Stimulated activated CD4-positive, alpha-beta T cell treated with anti-CD3 and anti-CD28 coated beads, Interleukin-1b, Interleukin-23, amount 100 ng/mL, for 1 hour (primary cell): ENCODE measurements at places on chromosomes 5 and 9.

- no peak for DNase-seq
Observed at GRCh38 chr5:10604975-10605374, 41.1 kb downstream of the ANKRD33B start.

DNA sequence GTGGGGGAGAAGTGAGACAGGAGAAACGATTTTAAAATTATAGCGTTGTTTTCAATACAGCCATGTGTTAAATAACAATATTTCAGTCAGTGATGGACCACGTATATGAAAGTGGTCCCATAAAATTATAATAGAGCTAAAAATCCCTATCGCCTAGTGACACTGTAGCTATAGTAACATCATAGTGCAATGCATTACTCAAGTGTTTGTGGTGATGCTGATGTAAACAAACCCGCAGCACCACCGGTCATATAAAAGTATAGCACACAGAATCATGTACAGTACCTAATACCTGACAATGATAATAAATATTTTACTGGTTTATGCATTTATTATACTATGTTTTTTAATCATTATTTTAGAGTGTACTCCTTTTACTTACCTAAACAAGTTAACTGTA is 407.4 kb upstream of the SEMA6A start:
- DNase-seq, result no peak

GRCh38 chr5:124644138-124644537 is 102.3 kb downstream of the ZNF608 start:
- DNase-seq, result no peak

DNA sequence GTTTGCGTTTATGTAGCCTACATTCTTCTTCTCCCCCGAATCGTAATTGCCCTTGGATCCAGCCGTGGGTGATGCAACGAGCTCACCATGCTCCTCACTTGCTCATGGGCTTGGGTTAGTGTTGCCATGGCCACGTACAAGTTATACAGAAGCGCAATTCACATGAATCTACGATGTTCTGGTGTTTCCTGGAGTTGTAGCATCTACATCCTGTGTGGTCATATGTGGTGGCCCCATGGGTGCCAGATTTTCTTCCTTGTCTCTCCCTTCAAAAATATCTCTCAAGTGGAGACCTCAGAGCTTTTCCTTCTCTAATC is 115.3 kb downstream of the TLE4 start:
- no peak for DNase-seq

DNA sequence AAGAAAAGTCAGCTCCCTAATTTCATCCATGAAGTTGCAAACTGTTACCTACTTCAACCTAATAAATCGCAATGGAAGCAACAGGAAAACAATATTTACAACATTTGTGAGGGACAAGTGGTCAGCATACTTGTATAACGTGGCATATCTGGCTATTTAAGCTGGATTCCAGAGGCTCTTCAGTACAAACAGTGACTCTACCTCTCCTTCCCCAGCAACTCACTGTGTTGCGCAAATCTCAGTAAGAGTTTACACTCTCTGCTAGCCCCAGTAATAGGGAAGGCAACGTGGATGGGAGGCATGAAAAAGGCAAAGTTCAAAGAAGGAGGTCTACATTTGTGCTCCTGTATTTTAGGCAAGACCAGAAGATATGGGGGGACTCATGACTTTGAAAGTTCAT is 18.9 kb upstream of the SEMA5A start:
- DNase-seq, result no peak

DNA sequence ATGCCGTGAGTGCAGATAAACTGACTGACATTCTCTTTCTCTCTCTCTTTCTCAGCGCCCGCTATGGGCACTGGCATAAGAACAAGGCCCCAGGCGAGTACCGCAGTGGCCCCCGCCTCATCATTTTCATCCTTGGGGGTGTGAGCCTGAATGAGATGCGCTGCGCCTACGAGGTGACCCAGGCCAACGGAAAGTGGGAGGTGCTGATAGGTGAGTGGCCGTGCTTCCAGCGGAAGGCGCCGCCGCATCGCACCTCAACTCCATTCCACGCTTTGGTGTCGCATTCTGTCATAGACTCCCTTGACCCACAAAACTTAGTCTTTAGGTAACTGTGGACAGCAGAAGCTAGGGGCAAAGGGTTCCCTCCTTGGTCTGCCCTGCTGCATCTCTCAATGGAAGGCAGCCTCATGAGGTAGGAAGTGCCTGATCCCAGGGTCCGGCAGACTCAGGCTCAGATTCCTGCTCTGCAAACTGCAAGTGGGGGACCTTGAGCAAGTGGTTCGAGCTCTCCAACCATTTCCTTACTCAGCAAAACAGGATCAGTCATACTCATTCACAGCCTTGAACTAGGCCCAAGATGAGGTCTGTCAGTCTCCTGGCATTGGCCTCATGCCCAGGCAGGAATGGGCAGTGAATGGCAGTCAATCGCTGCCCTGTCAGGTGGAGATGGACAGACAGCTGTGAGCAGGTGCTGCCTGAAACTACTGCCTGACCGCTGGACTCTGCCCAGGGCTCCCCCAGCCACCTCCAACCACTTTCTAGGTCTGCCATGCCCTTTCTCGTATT is 24.2 kb upstream of the CFAP157 start:
- no peak for DNase-seq

DNA sequence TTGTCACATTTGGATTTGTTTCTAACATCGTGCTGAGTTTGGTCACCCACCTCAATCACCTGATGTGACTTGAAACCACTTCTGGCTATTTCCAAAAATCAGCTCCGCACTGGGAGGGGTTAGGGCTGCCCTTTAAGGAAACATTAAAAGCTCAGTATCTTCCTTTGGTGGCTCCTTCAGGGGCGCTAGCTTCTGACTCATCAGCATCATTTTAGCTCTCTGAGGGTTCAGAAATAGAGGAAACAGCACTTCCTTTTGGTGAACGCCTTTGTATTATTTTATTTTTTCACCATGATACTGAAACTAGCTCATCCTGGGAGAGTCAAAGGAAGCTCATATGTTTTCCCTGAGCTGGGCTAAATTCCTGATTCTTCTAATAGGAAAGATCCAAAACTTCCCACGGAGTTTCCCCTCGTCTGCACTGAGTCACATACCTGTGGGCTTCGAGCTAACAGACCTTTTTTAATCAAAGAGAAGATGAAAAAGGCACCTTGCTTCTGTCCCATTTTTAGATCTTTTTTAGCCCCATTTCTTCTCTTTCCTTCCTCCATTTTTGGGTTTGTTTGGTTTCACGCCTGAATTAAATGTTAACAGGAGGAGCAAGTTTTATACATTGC is 48.2 kb downstream of the ROPN1L start:
- DNase-seq, result no peak

- DNase-seq, result no peak
Observed at GRCh38 chr9:14723301-14723700, 768 bp upstream of the CER1 start.

GRCh38 chr5:106408570-106408969 is 1262.2 kb downstream of the EFNA5 start:
- no peak for DNase-seq

DNA sequence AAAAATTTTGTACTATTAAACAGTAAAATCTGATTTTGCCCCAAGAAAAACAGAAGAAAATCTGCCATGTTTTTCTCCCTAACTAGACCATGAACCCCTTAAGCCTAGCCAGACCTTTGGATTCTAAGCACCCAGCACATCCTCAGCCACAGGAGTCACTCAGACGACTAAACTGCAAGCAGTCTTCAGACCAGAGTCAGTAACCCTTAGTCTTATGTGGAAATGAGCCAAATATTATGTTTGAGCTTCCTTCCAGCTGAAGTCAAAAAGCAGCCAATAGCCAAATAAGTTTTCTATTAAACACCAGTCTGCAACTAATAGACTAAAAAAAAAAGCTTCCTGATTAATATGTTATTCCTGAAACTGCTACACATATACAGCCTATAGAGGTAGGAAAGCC is 47.4 kb downstream of the GOLPH3 start:
- DNase-seq, result no peak

GRCh38 chr5:4229414-4230292 is 634.0 kb downstream of the IRX1 start:
- DNase-seq, result no peak

GRCh38 chr5:87909382-87909781 is 359.3 kb downstream of the TMEM161B start:
- no peak for DNase-seq

DNA sequence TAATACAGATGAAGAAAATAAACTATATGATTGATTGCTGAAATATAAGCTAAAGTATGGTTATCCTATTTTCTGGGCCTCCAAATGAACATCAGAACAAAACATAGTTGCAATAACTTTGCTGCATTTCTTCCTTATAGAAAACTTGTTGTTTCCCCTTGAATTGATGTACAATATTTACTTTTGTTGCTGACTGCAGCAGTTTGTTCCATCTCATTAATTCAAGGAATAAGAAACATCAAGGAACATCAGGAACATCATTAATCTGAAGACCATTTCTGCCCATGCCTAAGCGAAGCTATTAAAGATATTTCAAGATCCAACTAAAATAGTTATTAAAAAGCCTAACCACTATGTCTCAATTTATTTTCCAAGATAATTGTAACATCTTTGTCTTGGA is 363.6 kb upstream of the EDIL3 start:
- DNase-seq, result no peak

- no peak for DNase-seq
Observed at GRCh38 chr9:132562306-132562573, 20.2 kb upstream of the BARHL1 start.

DNA sequence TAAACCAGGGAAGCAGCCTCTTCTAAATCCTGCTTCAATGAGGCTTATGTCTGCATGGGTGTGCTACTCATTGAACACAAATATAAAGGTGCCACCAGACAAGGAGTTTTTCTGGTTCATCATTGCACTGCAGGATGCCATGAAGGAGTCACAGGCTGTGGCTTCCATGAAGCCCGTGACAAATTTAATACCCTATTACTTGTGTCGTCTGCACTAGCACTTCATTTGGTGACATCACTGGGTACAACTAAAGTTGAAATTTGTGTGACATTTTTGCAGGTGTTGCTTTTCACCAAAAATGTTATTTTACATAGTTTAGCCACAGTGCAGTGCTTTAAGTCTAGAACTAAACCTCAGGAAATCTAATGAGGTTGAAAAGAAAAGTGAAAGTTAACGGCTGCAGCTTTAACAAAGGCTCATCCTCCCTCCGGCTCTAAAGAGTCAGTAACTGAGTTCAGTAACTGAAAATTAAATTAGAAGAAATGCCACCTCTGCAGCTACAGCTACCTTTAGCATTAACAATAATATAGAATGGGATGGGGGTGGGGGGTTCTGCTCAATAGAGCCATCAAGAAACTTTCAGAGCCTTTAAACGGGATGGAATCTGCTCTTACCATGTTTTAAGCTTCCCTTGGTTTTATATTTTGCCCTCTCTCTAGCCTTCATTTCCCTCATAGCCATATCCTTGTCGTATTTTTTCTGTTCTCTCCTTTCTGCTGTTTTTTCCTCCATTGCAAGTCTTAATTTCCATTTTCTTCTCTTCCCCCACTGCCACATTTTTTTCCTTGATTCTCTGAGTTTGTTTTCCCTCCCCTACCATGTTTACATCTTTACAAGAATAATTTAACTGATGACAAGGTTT is 233.8 kb upstream of the TMEM161B start:
- DNase-seq, result no peak

GRCh38 chr9:92668746-92669526 is 995 bp downstream of the IPPK start:
- no peak for DNase-seq
